ENCODE measurements at places on chromosomes 4 and X.

- no peak for DNase-seq
Observed at GRCh38 chrX:84735025-84735424, 232.8 kb upstream of the HDX start.

DNA sequence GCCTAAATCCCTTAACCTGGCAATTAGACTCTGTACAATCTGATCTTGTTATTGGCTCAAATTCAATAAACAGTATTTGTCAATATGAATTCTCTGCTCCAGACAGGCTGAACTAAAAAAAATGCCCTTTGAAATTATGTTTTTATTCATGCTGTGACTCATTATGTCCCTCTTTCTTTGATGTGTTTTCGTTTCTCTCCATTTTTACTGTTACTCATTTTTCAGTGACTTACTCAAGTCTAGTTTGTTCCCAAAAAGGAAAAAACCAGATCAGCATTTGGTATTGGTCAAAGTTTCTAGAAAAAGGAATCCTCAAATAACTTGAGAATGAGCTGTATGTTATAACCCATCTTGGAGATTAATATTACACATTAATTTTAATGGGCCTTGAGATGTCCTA is 40.4 kb downstream of the UNC5C start:
- no peak for DNase-seq

DNA sequence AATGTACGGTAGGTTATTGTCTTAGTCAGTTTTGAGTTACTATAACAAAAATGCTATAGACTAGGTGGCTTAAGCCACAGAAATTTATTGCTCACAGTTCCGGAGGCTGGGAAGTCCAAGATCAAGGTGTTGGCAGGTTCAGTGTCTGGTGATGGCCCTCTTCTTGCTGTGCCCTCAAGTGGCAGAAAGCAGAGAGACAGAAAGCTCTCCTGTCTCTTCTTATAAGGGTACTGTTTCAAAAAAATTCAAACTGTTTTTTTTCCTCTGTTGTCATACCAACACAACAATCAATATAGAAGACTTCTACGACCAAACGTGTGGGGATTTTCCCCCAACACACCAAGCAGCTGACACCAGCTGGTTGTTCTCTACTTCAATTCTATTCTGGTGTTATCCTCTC is 53.4 kb downstream of the ADGRG4 start:
- DNase-seq, result no peak

DNA sequence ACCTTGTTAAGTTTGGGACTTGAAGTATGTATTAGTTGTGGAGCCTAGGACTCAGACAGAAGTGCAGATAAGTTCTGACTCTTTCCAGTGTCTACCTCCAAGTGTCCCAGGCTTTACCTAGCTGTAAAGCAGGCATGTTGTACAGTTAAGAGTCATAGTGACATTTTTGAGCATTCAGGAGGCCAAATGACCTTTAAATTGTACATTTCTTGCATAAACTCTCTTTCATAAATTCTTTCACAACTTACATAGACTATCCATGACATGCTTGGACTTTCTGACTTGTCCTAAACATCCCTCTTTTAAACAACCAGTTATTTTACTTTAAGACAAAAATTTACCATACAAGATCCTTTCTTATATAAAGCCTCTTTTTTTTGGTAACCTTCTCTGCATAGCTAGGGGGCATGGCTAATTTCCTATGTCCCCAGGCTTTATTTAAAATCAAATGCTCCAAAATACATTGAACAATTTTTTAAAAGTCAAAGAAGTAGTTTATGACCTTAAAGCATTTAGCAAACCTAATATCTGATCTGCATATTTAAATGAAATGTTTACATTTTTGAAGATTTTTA is 40.1 kb upstream of the UGT8 start:
- DNase-seq, result no peak

DNA sequence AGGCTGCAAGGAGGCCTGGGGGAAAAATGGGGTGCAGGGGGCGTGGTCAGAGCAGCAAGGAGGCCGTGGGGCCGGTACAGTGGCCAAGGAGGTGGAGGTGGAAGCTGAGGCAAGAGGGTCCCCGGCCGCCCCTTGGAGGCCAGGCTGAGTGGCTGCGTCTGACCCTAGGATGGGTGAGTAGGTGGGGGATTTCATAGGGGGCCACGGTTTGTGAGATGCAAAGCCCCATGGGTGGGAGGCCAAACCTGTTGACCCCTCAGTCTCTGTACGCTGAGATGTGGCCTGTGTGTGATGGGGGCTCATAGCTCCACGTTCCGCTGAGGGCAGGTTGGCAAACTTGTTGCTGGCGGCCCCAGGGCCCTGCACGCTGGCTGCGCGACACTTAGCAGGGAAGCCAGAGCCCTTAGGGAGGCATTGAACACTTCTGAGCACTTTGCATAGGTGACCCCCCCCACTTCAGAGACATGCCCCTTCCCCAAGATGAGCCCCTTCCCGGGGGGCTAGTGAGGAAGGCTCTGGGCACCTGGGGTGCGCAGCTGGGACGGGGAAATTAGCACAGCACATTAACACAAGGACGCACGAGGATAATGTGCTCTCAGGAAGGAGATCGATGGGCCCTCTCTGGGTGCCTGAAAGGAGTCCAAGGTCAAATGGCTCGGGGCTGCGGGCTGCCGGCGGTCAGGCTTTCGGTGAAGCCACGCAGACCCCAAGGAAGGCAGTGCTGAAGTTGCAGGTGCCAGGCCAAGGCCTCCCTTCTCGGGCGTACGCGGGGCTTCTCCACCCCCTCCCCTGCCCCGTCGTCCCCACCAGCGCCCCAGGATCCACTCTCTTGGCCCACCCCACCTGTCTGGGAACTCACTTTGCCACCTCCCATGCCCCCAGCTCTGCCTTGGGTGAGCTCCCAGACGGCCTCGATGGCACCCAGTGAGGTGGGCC is 107.4 kb downstream of the HMX1 start:
- DNase-seq, result no peak

- DNase-seq, result no peak
Observed at GRCh38 chr4:74738464-74739143, 55.7 kb downstream of the BTC start.

GRCh38 chr4:185138161-185138560 is 4.9 kb upstream of the SLC25A4 start:
- DNase-seq, result no peak

DNA sequence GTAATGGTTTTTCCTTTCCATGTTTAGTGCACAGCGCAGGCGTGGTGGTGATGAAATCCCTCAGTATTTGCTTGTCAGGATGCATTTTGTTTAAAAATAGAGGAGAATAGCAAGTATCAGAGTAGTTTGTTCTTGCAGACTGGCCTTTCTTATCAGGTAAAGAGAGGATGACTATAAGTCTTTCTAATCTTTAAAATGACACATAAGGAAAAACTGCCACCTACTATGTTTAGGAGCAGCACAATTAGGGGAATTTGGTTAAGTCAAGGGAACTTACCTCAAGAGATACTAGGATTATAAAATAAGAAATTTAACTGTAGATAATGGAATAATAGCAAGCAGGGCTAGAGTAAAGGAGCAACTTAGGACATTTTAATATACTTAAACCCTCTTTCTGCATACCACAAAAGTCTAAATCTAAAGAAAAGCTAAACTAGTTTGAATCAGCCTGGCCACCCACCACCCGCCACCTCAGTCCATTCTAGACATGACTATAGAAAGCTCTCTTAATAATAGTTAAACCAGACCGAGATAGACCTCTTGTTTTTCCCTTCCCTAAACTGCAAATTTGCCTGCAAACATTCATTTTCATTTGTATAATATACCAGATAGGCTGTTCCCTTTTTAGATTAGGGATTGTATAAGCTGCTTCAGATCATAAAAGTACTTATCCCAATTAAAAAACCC is 62.0 kb downstream of the APOOL start:
- no peak for DNase-seq

- no peak for DNase-seq
Observed at GRCh38 chrX:154525606-154526490, 9.8 kb upstream of the FAM3A start.

DNA sequence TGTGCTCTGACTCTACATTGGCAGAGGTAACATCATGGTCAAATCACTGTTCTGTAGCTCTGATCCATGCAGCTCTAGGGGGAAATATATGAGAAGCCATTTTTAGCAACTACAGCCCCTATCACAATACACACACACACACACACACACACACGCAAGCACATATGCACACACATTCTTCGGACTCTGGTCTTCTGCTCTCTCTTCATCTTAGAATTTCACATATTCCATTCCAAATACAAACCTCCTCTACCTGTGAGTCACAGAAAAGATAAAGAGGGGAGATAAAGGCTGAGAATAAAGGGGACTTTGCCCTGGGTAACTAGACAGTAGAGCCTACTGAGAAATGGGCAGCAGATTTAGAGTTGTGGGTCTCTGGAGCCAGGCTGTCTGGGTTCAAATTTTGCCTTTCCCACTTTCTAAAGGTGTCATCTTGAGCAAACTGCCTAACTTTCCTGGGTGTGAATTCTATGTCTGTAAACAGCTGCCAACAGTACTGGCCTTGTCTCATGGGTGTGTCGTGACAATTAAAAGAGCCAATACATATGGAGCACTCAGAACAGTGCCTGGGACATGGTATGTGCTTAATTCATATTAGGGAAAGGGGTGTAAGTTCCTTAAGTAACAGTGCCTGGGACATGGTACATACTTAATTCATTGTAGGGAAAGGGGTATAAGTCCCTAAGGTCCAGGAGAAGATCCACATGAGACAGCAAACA is 11.6 kb upstream of the RASL11B start:
- no peak for DNase-seq

DNA sequence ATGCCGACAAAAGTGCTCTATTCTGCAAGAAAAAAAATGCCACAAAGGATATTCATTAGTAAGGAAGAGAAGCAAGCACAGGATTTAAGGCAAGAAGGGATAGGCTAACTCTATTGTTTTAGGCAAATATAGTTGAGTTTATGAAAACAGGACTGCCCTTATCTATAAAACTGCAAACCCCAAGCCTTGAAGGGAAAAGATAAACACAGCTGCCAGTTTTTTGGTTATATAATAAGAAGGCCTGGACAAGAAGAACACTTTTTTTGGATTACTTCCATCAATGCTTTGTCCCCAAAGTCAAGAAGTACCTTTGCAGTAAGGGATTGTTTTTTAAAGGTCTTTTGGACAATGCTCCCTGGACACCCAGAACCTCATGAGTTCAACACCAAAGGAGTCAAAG is 45.4 kb upstream of the WWC2 start:
- no peak for DNase-seq

DNA sequence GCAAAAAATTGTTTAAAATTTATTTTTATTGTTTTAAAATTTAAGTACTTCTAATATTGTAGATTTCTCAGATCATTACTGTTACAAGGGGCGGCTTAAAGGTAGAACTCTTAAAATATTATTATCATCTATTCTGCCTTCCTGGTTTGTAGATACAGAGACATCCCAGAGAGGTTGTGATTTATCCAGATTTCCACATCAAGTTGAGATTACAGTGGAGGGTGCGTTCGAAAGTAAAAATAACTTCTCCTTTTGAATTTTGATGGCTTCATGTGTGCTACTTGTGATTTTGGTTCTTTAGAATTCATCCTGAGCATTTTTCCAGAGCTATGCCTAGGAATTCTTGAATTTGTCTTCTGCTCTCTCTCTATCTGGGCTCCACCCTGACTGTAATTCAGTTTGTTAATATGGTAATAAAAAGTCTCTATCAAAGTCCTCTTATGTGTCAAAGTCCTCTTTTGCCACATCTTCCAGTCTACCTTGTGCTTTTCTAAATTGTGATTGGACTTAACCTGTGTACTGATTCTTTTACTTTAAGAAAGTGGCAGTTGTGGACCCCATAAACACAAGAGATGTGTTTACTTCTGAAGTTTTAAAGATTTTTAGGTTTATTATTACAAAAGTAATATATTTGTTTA is 37.2 kb downstream of the CLCN3 start:
- no peak for DNase-seq

DNA sequence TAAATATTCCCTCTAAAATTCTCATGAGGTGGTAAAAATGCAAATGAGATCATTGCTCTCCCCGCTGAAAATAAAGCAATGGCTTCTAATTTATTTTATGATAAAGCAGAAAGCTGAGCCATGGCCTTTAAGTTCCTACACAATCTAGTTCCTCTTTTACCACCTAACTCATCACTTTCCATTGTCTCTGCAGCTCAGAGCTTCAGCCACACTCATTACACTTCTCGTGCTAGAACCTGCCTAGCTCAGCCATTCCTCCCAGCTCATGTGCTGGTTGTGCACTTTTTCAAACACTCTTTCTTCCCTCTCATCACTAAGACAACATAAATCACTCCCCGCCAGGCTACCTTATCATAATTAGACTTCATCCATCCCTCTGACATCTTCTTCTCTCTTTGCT is 1112.1 kb upstream of the PRKX start:
- no peak for DNase-seq

- DNase-seq, result no peak
Observed at GRCh38 chrX:44042751-44043150, 69.6 kb upstream of the NDP start.

DNA sequence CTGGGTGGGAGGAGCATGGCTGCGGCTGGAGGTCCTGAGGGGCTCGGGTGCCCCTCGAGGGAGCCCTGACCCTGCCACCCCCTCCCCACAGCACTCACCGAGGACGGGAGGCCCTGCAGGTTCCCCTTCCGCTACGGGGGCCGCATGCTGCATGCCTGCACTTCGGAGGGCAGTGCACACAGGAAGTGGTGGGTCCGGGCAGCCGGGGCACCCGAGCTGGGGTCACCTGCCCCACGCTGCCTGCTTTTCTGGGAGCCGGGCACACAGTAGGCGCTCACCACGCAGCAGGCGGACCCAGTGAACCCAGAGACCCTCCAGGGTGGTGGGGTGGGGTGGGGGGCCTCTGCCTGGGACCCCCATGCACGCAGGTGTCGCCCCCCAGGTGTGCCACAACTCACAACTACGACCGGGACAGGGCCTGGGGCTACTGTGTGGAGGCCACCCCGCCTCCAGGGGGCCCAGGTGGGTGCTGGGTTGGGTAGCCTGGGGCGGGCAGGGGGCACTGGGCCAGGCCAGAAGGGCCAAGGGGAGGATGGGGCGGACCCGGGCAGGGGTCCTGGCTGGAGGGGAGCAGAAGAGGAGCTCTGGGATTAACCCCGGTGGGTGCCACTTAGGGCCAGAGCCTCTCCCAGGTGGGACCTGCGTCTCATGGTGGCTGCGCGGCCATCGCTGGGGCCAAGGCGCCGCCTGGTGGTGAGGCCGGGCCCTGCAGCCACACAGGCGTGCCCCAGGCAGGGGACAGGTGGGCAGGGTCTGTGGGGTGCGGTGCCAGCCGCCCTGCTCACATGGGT is 1.4 kb downstream of the HGFAC start:
- peak; percentile 16 for DNase-seq

DNA sequence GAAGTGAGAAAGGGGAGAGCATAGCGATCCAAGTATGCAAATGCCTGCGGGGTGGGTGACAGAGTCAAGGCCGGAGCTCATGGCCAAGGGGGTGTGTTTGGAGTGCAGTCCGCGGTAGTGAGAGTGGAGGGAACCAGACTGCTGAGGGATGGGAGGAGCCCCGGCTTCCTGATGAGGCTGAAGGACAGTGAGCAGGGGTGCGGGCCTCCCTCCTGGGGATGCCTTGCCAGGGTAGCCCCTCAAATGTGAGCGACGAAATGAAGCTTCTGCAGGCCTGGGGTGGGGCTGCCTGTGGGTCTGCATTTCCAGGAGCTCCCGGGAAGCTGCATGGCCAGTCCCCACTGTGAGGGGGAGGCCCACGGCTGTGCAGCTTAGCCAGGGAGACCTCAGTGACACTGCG is 45.0 kb downstream of the PSAPL1 start:
- DNase-seq, result no peak

All from NCI-H1092 treated with DMSO at 0.1 percent for 48 hours (cell line).